Stimulated activated CD4-positive, alpha-beta T cell treated with anti-CD3 and anti-CD28 coated beads, TNF-alpha, amount 100 ng/mL, for 4 hours (primary cell): ENCODE measurements at places on chromosomes 7 and 10.

DNA sequence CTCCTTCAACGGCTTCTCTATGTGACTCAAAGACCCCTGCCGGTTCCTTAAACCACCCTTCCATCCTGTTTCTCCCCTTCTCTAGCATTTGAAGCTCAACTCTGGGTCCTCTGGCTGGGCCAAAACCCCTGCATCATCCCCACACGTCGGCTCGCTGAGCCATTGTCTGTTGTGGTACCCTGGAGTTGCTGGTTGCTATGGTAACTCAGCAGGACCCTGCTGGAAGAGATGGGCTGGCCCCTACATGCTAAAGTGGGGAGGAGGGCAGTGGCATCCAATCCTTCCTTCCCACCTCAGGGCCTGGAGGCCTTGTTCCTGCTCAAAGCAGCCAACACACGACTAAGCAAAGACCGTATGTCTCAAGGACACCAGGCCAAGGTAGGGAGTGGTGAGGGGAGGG lies 452.5 kb downstream of the PLXNA4 start:
- DNase-seq: no peak

DNA sequence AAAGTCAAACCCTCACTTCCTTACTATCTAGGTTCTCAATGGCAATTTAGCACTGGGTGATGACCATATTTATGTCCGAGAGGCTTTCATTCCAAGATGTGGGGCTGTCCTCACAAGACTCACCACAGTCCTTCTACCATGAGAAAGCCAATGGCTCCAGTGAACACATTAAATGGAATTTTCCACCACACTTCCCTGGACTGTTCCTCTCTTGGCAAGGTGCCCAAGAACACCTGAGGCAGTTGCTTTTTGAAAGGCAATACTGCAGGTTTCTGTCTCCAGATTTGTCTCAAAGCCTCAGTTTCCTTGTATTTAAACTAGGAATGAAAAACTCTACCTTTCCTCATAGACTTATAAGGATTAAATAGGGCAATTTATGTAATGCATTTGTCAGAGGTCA lies 24.2 kb downstream of the AFAP1L2 start:
- no peak for DNase-seq

DNA sequence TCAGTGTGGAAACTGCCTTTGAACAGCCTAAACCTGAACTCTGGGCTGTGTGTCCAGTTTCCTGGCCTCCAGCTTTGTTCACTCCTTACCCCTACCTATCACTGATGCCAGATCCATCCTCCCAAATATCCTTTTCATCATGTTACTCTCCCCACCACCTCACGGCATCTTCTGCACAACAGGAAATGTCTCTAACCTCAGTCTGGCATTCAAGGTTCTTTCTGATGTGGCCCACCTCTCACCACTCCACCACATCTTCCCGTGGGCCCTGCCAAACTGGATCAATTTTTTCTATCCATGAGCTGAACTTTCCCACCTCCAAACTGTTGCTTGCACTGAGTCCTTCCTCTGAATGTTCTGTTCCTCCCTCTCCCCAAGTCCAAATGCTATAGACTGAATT lies 35.8 kb upstream of the MAP3K8 start:
- DNase-seq: no peak

DNA sequence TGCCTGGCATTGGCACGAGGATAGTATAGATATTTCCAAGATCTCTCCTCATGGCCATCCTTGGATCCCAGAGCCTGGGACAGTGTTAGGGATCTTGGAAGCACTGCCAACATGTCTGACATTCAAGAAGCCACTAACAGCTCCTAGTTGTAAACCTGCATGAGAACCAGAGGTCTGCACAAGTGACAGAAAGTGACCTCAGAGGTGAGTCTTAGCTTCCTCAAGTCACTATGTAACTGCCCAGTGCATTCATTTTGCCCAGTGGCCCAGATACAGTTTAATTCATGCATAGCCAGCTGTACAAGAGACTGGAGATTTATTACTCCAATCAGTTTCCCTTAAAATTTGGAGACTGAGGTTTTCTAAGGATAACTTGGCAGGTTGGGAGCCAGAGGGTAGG lies 16.7 kb downstream of the SUGCT start:
- DNase-seq: no peak

- DNase-seq: no peak
Measured at GRCh38 chr7:134685250-134685649, 38.6 kb downstream of the BPGM start.

DNA sequence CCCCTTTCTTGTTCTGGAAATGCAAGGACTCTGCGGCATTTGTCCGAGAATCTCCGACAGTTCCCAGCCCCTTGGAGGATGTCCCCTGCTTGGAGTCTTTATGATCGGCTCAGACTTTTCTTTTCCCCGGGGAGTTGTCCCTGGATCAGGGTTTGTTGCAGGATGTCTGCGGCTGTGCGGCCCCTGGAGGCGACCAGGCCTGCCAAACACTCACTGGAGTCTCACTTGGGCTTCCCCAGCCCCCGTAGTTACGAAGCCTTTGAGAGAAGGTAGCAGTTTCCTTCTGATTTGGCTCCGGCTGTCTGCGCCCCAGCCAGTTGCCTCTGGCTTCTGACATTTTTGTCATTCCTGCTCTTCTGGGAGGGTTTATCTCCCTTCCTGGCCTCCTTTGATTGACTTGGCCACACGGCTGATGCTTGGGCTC lies 16.1 kb downstream of the COL26A1 start:
- no peak for DNase-seq

- no peak for DNase-seq
Measured at GRCh38 chr10:128070161-128070560, 56.1 kb downstream of the MKI67 start.

GRCh38 chr10:7824251-7824650 lies 5.9 kb downstream of the TAF3 start:
- no peak for DNase-seq

GRCh38 chr10:71842856-71843686 lies 8.0 kb downstream of the PSAP start:
- DNase-seq: no peak

DNA sequence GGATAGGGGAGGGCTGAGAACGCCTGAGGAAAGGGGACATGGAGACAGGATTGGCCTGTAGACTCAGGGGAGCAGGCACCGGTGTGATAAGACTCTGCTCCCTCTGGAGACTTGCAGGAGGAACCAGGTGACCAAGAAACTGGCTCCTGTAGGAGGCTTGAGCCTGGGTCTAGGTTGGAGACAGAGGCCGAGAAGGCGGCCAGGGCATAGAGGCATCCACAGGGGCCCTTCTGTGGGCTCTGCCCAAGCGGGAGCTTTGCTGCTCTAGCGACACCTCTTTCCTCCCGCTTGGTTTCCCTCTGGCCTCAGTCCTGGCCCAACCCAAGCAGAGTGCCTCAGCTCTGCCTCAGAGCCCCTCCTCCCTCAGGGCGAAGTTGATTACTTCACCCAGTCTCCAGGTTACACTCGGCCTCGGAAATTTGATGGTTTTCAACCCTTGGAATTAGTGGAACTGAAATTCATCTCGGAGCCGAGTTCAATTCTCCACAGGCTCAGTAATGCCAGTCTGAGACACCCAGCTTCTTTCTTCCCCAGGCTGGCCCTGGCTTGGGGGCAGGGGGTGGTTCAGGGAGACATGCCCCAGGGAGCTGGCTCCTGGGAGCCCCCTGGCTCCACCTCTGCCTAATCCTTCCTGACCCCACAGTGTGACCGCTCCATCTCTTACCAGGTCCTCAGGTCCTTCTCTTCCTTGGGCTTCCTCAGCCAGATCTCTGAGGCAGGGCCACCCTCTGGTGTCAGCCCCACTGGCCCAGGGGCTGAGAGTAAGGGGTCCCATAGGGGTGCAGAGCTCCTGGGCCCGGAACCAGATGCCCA lies 60.4 kb downstream of the PAX2 start:
- DNase-seq: no peak

DNA sequence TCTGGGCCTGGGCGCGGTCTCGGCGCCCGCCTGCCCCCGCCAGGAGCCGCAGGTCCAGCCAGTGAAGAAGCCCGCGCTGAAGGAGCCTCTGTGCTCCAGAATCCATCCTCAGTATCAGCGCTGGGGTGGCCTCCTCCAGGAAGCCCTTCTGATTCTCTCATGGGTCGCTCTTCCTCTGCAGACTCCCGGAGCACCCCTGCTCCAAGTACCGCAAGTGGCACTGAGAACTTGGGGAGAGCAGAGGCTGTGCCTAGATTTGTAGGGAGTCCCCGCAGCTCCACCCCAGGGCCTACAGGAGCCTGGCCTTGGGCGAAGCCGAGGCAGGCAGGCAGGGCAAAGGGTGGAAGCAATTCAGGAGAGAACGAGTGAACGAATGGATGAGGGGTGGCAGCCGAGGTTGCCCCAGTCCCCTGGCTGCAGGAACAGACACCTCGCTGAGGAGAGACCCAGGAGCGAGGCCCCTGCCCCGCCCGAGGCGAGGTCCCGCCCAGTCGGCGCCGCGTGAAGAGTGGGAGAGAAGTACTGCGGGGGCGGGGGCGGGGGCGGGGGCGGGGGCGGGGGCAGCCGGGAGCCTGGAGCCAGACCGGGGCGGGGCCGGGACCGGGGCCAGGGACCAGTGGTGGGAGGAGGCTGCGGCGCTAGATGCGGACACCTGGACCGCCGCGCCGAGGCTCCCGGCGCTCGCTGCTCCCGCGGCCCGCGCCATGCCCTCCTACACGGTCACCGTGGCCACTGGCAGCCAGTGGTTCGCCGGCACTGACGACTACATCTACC lies at the start of gene ALOX5:
Gene ALOX5 (plus strand): TSS at position 641 of the 774 bp plus-strand sequence. CDS start 64 bp downstream, at position 705.
- no peak for DNase-seq

DNA sequence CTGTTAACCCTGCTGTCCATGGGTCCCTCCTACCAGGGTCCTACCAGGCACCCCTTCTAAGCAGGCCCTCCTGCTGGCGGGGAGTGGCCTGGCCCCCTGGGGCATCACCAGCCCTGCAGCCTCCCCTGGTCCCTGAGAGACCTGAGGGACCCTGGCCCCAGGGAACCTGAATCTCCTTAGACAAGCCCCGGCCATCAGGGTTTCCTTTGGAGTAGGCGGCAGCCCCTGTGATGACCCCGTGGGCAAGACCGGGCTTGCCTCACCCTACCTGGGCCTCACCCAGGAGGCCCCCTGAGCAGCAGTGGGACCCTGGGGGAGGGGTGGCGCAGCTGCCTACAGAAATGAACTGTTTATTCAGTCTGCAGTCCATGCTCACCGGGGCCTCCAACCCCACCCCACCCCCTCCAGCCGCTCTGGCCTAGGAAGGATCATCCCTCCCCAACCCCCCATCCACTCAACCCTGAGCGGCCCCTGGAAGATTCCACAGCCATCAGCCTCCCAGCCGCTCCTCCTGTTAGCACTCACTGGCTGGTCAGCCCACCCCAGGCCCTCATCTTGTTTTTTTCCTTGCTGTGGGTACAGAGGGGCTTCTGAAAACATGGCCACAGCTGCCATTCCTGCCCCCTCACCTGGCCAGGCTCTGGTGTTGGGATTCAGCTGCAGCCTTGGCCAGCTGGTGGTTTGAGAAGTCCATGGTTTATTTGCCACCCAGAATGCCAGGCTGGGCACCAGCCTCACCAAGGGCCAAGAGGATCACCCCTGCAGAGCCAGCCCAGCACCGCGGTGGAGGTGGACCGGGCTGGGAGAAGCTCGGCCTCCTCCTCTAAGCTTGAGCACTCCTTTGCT lies 34.8 kb upstream of the CHST15 start:
- no peak for DNase-seq

GRCh38 chr7:66282591-66282935 lies 77.4 kb downstream of the TPST1 start:
- no peak for DNase-seq

GRCh38 chr10:21334891-21335696 lies 190.4 kb downstream of the SKIDA1 start:
- DNase-seq: no peak

DNA sequence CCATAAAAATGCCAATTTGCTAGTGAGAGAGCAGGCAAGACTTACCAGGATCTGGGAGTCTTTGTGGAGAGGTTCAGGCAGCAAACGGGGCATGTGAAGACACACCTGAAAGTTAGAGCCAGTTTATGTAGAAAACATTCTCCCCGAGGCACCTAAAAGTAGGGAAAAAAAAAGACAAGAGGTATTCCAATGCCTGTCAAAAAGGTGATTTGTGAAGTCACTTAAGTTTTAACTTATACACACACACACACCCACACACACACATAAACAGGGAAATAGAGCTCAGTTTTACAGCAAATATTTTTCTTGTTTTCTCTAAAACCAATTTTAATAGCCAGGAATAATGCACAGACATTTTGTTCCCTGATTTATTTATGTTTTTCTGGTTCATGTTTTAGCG lies at the start of gene LAMB4:
Gene LAMB4 (minus strand): TSS at position 101 of the 400 bp plus-strand sequence. CDS start 7,197 bp downstream, outside the sequence.
- no peak for DNase-seq

- DNase-seq: no peak
Measured at GRCh38 chr10:20289070-20289828, 473.0 kb downstream of the PLXDC2 start.
